ENCODE measurements at places on chromosomes 1 and 21. TPM values are rescaled to one million over a fixed set of nuclear protein-coding genes. Genes with fewer than 3 reads are reported as not detected.

- peak overlapping the region; percentile 86 for H3K27ac ChIP-seq
- peak overlapping the region; percentile 39 for H3K4me3 ChIP-seq
- peak; percentile 47 for DNase-seq
- H3K27me3 ChIP-seq = peaks cover 4% of the 10 kb centered on the region
- peaks cover 11% of the 10 kb centered on the region for H3K4me1 ChIP-seq
- no peaks in the 10 kb centered on the region for H3K36me3 ChIP-seq
Measured at GRCh38 chr21:43361127-43361492, 65.8 kb downstream of the SIK1 start.

ELAPOR1 gene
- 0.17 TPM for total RNA-seq

LAPTM5 gene
- 2.3 TPM for total RNA-seq

DNA sequence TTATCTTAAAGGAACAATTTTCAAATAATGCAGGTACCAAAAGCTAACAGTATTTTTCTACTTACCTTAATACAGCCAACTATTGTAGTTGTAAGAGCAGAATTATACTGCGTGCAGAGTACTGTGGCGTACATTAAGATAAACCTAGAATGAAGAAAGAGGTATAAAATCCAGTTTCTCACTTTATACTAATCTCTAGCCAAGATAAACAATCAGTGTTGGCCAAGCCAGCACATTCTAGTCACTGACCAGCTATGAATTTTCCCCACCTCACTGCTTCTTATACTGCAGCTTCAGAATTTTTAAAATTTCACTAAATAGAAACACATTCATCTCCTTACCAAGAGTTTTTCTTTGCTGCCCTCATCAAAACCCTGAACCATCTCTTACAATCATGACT lies 33.6 kb downstream of the SLC35D1 start:
- no peak overlapping the region for H3K4me3 ChIP-seq
- H3K36me3 ChIP-seq = no peaks in the 10 kb centered on the region
- DNase-seq = no peak
- H3K4me1 ChIP-seq = no peaks in the 10 kb centered on the region
- H3K27ac ChIP-seq = peak overlapping the region; percentile 7

DNA sequence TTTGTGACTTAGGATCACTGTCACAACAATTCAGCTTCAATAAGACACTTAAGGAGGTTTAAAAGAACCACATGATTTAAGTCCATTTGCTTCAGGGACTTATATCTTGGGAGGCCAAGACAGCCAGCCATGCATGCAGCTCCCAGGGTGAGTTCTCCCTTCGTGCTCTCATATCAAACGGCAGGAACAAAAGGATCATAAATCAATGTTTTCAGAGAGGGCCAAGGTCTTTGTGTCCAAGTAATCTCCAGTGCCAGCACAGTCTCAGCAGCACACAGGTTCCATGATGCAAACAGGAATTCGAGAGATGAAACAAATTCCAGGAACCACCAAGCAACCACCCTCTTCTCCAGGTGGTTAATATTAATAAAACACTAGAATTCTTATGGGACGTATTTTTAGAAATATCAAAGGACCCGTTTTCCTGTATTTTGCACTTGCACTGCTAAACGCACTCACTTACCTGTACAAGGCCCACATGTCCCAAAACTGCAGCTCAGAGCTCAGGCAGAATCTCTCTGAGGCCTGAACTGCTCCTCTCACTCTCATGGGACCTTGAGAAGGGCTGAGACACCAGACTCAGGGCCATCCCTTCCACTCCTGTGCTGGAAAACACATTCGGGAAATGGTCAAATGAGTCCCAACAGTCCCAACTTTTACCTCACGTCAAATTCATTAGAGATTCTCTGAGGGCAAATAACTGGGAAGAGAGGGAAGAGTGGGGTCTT lies 100.0 kb upstream of the RAB4A start:
- no peaks in the 10 kb centered on the region for H3K4me1 ChIP-seq
- no peaks in the 10 kb centered on the region for H3K27me3 ChIP-seq
- no peak overlapping the region for H3K4me3 ChIP-seq
- no peak for DNase-seq
- no peaks in the 10 kb centered on the region for H3K36me3 ChIP-seq

SHISA4 gene
- total RNA-seq = 76.6 TPM

DNA sequence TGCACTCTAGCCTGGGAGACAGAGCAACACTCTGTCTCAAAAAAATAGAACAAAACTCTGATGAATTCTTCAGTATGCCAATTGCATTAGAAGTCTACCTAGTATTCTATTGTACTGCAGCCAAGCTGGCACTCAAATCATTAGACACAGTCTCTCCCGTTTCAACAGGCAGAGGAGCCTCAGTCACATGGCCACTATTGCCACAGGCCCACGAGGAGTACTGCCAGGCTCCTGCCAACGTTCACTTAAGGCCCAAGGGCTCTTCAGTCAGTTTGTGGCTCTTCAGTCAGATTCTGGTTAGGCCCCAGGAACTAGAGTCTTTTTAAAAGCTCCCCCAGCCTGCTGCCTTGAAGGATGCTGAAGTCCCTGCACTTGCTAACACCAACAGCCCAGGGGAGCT lies 73.4 kb downstream of the SH3BGR start:
- H3K36me3 ChIP-seq = no peaks in the 10 kb centered on the region
- no peaks in the 10 kb centered on the region for H3K27me3 ChIP-seq
- H3K4me1 ChIP-seq = peaks cover 19% of the 10 kb centered on the region
- H3K4me3 ChIP-seq = no peak overlapping the region

ST6GALNAC3 gene
- 3.9 TPM for total RNA-seq

S100A7A gene
- total RNA-seq = not detected

Measured in gastrocnemius medialis (tissue), 4 donors.